Right ventricle myocardium superior (tissue), 1 donor: ENCODE measurements at places on chromosomes 6 and 20. TPM values are rescaled to one million over a fixed set of nuclear protein-coding genes. Genes with fewer than 3 reads are reported as not detected.

DNA sequence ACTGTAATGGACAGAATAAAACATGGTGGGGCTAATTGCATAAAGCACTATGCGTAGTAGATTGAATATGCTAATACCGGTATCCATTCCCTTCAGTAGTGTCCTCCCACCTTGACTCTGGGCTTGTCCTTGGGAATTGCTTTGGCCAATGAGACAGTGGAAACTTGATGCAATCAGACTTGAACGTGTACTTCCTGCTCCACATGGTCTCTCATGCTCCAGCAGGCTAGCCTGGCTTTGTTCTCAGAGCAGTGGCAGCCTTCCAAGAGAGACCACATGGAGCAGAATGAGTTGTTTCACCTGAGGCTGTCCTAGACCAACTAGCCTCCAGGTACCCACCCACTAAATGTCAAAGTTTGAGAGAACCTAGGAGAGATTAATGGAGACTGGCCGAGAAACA is 37.0 kb upstream of the BTBD3 start:
- DNase-seq, result no peak

- no peak for DNase-seq
Observed at GRCh38 chr6:19721766-19722377, 115.3 kb upstream of the ID4 start.

GRCh38 chr6:160430751-160431150 is 82.6 kb downstream of the SLC22A3 start:
- DNase-seq, result no peak

Gene KIFC1
- total RNA-seq, result 0.97 TPM

DNA sequence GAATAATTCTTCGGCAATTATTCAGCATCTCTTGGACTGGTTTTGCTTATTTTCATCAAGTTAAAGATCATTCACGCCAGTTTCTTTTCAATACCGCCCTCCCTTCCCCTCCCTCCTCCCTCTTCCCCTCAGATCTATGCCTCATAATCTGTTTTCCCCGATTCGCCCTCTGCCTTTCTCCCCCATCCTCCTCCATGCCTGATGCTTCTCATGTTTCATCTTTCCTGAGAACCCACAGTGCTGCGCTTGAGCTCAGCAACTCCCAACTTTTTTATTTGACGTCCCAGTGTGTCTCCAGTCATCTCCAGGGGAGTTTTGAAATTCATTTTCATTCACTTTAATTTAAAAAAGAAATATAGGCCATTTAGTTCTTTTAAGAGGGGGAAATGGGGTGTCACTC is 142.7 kb downstream of the PTPRT start:
- no peak for DNase-seq

Gene ELOVL4
- 0.13 TPM for total RNA-seq

DNA sequence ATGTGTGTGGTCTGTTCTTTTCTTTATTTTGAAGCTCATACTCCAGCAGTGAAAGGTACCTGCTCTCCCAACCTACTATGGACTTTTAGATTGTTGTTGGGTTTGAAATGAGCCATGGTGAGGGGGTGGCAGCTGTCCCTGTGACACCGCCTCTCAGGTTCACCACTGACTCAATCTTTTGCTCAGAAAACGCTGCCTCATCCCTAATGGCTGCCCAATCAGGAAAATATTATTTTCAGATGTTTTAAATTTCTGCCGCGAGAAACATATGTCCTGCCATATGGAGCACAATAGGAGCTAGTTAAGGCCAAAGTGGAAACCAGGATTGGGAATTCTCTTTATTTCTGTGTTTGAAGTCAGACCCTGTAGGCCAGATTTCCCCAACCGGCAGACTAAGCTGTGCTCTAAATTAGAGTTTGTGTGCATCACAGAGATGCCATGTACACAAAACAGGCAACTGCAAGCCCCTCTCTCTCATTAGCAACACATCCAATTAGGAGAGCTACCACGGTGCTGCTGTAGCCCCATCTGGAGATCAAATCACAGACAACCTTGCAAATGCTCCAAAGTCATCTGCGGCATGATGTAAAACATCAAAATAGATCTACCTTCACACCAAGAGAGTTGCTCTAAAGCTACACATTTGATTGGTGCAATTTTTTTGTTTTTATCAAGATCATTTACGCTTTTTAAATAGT is 144.1 kb upstream of the BACH2 start:
- DNase-seq, result no peak

- DNase-seq, result no peak
Observed at GRCh38 chr20:31751126-31751525, 12.0 kb downstream of the TPX2 start.

- no peak for DNase-seq
Observed at GRCh38 chr6:4655196-4656025, 120.8 kb upstream of the CDYL start.

GRCh38 chr6:24489881-24490280 is 503 bp upstream of the GPLD1 start:
- no peak for DNase-seq

GRCh38 chr6:5036269-5036668 is 32.4 kb upstream of the RPP40 start:
- DNase-seq, result no peak

- no peak for DNase-seq
Observed at GRCh38 chr20:56202493-56203077, 45.9 kb upstream of the MC3R start.

DNA sequence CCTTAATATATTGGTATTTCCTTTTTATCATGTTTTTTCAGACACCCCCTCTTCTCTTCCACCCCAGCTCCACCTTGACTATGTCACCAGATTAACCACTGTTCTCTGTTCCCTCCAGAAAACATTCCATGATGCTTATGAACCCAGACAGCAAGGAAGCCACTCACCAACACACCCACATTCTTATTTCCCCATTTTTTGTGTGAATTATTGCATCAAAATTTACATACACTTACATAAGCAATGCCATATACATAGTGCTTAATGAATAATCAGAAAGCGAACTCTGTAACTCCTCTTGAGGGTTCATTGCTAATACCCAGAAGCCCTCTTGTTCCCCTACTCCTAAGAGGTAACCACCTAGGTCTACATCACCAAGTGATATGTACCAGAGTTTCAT is 182.3 kb upstream of the CDYL start:
- no peak for DNase-seq

- DNase-seq, result no peak
Observed at GRCh38 chr20:58076405-58076804, 152.0 kb downstream of the ANKRD60 start.

- no peak for DNase-seq
Observed at GRCh38 chr6:110414669-110415068, 706 bp downstream of the DDO start.

GRCh38 chr6:153099636-153100035 is 31.4 kb downstream of the RGS17 start:
- DNase-seq, result no peak

- peak; percentile 29 for DNase-seq
Observed at GRCh38 chr20:63589261-63590217, 15.5 kb upstream of the HELZ2 start.

Gene UBE2C
- 1.1 TPM for total RNA-seq

DNA sequence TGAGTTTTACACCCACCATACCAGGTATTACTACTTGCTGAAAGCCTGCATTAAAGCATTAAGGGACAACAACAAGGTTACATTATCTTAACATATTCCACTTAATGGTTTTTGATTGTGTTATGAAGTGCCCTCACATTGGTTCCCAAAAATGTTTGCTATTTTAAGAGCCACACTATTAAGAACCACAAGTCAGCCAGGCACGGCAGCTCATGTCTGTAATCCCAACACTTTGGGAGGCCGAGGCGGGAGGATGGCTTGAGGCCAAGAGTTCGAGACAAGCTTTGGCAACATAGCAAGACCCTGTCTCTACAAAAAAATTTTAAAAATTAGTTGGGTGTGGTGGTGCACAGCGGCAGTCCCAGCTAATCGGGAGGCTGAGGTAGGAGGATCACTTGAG is 28.2 kb downstream of the ATXN1 start:
- DNase-seq, result no peak

GRCh38 chr20:15379681-15380296 is 1042.4 kb upstream of the FLRT3 start:
- DNase-seq, result no peak

Gene LIN28B
- total RNA-seq, result not detected

GRCh38 chr6:9408402-9409117 is 973.2 kb upstream of the SLC35B3 start:
- no peak for DNase-seq

Gene APOM
- total RNA-seq, result 1.9 TPM

DNA sequence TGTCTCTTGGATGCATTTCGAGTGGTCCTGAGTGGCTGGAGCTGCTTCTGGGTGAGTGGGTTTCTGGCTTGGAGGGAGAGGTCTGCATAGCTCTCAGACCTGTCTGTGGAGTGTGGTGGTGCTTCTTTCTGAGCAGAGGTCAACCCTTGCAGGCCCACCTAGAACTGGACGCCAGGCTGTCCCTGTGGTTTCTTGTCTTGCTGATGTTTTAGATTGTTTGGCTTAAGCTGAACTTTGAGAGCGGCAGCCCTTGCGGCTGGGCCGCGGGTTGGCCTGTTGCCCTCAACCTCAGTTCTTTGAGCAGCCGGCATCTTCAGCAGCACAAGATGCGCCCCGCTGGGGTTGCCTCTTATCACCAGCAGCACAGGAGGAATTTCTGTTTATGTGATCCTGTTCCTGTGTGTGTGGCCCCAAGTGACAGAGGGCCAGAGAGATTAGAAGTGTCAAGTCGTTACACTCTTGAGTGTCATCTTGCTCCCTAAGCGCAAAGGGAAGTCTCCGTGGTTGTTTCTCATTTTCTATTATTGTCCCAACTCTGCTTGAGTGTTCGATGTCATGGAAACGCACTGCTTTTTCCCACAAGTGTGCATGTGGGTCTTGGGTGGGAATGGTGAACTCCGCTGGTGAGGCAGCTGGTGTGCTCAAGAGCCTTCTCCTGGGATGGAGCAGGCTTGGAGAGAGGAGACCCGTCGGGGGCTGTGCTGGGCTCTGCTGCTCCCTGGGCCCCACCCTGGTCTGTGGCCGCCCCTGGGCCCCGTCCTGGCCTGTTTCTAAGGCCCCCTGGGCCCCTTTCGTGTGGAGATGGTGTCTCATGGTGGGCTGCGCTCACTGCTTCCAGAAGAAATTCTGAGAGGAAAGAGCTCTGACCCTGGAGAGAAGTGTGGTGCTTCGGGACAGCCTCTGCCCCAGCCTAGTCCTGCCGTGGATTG is 20.1 kb upstream of the SLC22A1 start:
- DNase-seq, result peak; percentile 56

DNA sequence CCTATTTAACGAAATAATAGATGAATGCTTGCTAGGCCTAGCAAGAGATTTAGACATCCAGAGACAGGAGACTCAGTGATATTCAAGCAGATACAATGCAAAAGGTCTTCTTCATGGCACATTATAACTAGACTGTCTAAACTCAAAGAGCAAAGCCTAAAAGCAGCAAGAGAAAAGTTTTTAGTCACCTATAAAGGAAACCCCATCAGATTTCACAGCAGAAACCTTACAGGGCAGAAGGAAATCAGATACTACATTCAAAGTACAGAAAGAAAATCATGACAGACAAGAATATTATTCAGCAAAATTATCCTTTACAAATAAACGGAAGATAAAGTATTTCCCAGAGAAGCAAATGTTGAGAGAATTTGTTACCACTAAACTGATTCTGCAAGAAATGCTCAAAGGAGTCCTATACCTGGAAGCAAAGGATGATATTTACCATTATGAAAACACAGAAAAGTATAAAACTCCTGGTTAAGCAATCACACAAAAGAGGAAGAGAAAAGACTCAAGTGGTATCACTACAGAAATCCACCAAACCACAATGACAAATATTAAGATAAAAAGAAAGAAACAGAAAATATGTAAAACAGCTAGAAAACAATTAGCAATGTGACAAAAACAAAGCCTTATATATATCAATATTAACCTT is 333.7 kb downstream of the MEI4 start:
- no peak for DNase-seq

Gene CTSZ
- 133 TPM for total RNA-seq

Gene VEGFA
- total RNA-seq, result 230 TPM

DNA sequence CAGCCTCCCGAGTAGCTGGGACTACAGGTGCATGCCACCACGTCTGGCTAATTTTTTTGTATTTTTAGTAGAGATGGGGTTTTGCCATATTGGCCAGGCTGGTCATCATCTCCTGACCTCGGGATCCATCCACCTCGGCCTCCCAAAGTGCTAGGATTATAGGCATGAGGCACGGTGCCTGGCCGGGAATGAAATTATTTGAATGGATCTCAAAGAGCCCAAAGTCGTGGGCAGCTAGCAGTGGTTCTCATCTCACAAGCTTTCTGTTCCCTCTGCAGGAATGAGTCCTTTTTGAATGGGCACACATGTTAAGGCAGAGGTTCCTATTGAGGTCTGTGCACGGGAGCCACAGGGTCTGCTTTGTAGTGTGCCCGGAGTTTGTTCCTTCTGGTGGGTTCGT is 34.9 kb downstream of the PPP1R3G start:
- no peak for DNase-seq

DNA sequence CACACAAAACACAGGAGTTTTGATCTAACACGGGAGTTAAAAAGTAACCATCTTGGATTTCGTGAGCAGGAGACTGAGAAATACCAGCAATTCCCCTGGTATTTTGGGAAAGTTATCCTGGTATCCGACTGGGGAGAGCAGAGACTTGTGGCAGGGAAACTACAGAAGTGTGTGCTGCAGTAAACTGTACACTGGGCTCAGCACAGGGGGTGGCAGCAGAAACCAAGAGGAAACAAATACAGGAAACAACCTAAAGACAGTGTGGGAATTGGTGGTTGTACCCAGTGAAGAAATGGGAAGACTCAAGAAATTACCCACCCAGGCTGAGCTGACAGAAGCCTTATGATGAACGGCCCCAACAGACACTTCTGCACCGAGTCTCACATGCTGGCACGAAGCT is 109.8 kb downstream of the CHD6 start:
- DNase-seq, result no peak

Gene RAB22A
- 5.8 TPM for total RNA-seq

- no peak for DNase-seq
Observed at GRCh38 chr6:137903274-137903932, 36.3 kb downstream of the TNFAIP3 start.

DNA sequence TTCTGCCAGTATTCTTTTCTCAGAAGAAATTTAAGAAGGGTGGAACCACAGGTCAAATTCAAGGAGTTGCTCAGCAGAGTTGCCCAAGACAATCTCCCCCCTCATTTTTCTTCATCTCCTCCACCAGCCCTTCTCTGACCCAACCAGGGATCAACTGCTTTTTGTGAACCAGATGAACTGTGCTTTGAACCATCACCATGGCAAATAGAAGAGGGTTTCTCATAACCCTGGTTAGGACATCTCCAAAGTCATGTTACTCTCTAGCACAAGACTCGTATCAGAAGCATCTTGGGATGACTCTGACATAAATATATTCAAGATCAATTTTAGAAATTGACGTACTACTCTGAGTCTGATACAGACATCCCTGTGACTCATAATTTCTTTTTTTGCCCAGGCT is 130.7 kb downstream of the ALDH8A1 start:
- no peak for DNase-seq

DNA sequence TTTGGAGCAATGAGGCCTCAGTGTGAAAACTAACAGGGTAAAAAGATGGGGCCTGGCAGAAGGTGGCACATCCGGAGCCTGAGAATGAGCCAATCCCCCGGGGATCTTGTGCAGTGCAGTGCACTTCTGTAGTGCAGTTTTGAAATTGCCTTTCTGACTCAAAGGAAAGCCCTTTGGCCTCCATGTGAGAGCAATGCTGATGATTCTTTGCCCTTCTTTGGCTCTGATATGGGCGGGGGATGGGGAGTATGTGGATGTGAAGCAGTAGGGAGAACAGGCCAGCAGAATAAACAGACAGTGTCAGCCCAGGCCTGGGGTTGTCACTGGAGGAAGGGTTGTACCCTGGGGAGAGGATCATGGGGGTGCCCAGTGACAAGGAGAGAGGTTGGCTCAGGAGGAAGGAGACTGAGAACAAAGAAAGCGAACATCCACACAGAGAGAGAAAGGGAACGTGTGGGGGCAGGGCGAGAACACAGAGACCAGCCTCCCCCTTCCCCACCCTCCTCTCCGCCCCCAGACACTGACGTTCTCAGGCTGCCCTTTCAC is 351.2 kb downstream of the CDC5L start:
- DNase-seq, result no peak
